ENCODE measurements at places on chromosomes 6 and 20.

GRCh38 chr20:62608218-62608565 is 34.1 kb upstream of the SLCO4A1 start:
- no peak for DNase-seq

GRCh38 chr6:15370733-15371671 is 125.1 kb downstream of the JARID2 start:
- DNase-seq, result no peak

- no peak for DNase-seq
Observed at GRCh38 chr6:48615041-48615440, 504.0 kb upstream of the PTCHD4 start.

- DNase-seq, result no peak
Observed at GRCh38 chr6:120816794-120817193, 517.5 kb downstream of the TBC1D32 start.

DNA sequence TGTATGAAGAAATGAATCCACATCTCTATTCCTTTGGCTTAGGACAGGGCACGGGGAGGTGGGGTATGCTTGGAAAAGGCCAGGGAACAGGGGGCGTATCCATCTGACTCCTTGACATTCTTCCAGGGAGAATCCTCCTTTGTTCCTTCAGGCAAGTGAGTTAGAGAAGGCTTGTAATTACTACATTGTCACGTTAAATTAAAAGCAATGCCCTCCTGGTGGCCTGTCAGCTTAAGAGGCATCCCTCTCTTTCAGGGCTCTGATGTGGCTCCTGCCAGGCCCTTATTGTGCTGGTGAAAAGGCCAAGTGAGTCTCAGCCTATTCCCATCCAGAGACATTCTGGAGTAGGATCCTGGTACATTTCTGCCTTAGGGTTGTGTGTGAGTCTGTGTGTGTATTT is 128.3 kb downstream of the FOXA2 start:
- no peak for DNase-seq

GRCh38 chr20:19304886-19305415 is 92.5 kb downstream of the SLC24A3 start:
- DNase-seq, result no peak

DNA sequence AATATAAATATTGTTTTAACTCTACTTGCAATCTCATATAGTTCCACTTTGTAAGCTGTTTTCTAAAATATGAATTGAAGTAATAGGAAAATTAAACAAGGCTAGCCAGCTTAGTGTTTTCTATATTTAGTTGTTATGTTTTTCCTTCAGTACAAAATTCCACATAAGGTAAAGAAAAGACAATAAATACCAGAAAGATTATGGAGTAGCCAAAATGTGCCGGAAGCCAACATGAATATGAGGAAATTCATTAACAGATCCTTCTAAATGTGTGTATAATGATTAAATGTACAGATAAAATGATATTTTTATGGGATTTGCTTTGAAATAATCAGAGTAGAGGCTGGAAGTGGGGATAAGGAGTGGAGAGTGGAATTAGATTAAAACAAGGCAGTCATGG is 52.5 kb upstream of the COL21A1 start:
- DNase-seq, result no peak

GRCh38 chr20:5870568-5870981 is 79.8 kb downstream of the TRMT6 start:
- no peak for DNase-seq

- DNase-seq, result peak; percentile 74
Observed at GRCh38 chr6:39707962-39708683, 17.1 kb downstream of the KIF6 start.

DNA sequence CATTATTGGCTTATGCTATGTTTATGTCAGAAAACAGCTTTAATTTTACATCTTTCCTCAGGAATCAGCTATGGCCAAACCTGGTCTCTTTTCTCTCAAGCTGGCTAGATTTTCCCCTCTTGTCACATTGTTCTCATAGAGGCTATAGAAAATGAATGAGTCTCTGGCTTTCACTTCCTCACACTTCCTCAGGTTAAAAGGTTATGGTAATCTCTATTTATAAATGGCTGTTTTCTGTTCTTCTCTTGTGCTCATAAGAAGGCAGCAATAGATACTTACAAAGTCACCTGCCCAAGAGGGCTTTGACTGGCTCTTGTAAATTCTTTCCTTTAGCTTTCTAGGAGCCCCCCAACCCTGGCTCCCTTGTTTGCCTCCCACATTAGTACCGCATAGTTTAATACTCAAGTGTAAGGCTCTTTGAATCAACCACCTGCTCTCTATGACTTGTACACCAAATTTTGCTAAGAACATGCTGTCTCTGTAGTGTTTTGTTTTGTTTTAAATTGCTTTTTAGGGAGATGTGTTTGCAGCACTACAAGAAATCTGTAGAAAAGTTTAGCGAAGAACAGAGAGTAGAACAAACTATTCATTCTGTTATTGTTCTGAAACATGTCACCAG is 897.4 kb upstream of the CITED2 start:
- no peak for DNase-seq

GRCh38 chr6:3683331-3683730 is 68.2 kb downstream of the PXDC1 start:
- DNase-seq, result no peak

GRCh38 chr20:48153103-48153502 is 367.8 kb upstream of the SULF2 start:
- no peak for DNase-seq

DNA sequence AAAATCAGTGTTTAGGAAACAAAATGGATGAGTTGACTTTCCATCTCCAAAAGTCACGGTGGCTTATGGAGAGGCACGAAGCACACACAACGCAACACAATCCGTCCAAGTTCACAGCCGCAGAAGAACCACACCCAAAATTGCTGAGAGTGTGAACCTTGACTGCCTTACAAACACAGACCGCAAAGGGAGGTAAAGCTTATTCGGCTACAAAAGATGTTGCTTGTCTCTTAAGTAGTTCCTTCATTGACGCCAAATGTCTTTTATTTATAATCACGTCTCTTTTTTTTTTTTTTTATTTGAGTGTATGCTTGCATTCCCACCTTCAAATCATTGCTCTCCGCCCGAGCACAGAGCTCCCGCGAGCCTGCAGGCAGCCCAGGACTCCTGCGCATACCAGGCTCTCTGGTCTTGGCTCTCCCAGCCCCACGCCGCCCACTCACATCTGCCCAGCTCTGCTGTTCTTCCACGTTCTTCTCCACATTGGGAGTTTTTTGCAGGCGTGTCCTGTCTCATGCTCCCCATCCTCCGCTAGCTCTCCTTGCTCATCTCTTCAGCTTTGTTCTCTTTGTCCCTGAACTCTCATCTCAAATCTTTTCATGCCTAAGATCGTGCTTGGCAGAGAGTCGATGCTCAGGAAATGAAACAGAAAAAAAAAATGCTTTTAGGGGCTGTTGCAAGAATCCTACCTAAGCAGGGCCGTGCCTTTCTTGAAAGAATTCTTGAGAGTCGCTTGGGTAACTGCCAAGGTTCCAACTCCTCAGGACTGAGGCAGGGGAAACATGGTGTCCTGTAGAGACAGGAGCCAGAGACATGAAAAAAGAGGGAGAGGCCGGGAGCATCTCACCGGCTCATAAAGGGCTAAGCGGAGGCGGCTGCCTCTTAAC is 25.8 kb downstream of the LY86 start:
- DNase-seq, result no peak

DNA sequence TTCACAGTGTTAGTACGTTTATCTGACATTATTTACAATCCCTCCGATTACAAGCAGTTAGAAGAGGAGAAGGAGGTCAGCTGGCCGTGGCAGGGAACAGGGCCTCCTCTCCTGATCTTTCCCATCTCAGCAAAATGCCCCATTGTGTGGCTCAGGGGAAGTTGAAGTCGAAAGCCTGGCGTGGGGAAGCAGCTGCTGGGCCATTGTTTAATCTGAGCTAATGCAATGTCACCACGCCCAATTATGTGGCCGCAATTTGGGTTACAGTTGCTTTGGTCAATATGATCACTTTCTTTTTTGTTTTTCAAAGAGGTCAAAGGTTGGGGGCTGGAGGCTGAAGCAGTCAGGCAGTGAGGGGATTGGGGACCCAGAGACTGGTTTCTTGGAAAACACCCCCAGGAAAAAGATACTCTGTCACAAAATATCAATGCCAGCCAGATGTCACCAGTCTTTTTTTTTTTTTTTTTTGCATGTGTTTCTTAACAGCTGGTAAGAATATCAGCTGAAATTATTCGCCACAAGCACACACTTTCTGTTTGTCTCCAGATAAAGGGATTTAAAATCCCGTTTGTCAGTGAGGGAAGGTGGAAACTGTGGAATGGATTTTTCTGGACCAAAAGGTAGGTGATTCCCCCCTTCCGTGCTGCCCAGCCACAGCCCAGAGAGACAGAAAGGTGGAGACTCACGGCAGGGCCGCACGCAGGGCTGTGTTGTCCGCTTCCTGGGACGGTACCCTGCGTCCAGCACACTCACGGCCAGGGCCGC is 24.6 kb downstream of the DLL1 start:
- DNase-seq, result no peak

DNA sequence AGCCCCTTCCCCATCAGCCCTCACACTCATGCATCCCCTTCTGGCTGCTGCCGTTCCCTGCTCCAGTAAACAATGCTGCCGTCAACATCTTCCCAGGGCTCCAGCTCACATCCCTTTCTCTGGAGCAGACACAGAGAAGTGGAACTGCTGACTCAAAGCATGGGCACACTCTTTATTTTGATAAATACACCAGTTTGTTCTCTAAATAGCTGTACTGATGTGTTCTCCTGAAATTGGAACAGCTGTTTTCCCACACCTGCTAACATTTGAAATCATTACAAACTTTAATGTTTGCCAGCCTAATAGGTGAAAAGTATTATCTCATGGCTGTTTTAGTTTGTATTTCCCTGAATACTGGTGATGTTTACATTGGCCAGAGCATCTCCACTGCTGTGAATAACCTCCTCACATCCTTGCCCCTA is 102.1 kb upstream of the NXT1 start:
- DNase-seq, result no peak

GRCh38 chr6:293193-294174 is 1.2 kb downstream of the DUSP22 start:
- DNase-seq, result peak; percentile 21

GRCh38 chr6:35543459-35544193 is 30.9 kb upstream of the TULP1 start:
- DNase-seq, result no peak

GRCh38 chr6:159505140-159505922 is 187.7 kb downstream of the SOD2 start:
- no peak for DNase-seq

DNA sequence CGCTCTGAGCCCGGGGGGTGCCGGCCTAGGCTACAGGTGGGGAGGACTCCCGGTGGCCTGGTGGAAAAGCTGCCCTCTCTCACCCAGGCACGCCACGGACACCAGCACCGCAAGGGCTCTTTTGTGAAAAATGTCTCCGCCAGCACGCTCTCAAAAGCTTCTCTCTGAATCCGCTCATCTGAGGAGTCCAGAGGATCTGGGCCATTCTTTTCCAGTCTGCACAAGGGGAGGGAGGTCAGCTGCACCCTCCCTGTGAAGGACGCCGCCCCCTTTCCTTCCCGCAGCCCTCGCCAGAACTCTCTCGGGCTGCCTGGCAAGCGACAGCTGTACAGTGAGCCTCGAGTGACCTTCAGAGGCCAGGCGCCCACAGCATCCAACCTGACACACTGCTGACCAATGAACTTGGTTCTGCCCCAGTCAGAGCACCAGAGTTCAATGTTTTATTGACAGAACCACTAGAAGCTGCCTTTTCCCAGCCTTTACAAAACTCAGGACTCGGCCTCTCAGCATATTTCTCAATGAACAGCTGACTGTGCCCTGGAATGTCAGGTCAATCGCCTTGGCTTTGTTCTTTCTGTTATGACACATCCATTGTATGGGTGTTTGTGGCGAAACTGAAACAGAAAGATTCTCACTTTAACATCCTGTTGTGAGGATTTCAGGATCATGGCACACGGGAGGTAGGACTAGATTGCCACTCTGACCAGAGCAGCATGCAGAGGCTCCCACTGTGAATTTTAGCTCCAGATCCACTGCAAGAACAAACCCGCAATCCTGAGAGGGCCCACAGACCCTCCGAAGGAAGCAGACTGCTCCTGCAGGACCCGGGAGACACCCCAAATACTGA is 26.7 kb downstream of the SERPINB9 start:
- peak; percentile 87 for DNase-seq

- DNase-seq, result no peak
Observed at GRCh38 chr20:12020846-12021245, 103.2 kb downstream of the BTBD3 start.

GRCh38 chr6:13273931-13274706 is 54.2 kb downstream of the TBC1D7 start:
- DNase-seq, result no peak

DNA sequence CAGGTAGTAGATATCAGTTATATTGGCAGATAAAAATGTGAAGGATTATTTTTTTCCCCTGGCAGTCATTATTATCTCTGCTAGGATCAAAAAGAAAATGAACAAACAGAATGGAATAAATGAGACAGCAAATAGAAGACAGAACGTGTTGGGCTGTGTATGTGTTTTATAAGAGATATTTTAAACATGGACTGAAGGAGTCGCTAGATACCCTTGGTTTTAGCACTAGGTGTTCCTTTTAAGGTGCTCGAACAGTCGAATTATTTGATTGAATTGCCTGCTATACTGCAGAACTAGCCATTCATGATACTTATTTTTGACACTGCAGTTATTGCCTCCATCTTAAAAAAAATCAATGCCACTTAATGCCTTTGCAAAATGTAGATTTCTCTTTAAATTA is 3.7 kb downstream of the GRIK2 start:
- peak; percentile 12 for DNase-seq

DNA sequence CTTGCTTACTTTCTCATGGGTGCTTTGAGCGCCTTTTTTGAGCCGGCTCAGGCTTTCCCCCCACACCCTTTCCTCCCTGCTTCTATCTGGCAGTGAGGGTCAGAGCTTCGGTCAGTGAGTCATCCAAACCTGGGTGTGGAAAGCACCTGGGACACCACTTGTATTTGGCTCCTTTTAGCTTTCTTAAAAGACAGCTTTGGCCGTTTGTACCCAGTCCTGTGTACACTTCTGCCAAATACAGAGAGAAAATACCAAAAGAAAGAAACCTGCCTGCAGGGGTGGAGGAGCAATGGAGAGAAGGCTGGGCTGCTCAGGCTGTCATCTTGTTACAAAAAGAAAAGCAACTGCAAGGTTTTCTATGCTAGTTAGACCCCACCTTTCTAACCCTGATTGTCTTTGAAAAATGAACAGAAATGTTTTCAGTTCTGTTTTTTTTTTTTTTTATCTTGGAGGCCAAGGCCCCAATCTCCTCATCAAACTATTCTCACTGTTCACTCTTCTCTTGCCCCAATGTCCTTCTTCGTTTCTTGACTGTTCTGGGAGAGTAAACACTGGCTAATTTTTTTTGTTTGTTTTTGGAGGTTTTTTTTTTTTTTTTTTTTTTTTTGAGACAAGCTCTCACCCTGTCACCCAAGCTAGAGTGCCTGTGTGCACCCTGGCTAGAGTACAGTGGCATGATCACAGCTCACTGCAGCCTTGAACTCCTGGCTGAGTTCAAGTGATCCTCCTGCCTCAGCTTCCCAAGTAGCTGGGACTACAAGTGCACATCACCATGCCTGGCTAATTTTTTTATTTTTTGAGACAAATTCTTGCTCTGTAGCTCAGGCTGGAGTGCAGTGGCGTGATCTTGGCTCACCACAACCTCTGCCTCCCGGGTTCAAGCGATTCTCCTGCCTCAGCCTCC is 76.4 kb downstream of the SSR1 start:
- no peak for DNase-seq

Measured in AG10803 (cell line).